NCI-H510A (cell line): ENCODE measurements at places on chromosomes 11 and 22.

GRCh38 chr11:71120471-71120896 is 131.9 kb downstream of the SHANK2 start:
- DNase-seq, result no peak

GRCh38 chr11:30535818-30536217 is 50.3 kb downstream of the MPPED2 start:
- no peak for DNase-seq

DNA sequence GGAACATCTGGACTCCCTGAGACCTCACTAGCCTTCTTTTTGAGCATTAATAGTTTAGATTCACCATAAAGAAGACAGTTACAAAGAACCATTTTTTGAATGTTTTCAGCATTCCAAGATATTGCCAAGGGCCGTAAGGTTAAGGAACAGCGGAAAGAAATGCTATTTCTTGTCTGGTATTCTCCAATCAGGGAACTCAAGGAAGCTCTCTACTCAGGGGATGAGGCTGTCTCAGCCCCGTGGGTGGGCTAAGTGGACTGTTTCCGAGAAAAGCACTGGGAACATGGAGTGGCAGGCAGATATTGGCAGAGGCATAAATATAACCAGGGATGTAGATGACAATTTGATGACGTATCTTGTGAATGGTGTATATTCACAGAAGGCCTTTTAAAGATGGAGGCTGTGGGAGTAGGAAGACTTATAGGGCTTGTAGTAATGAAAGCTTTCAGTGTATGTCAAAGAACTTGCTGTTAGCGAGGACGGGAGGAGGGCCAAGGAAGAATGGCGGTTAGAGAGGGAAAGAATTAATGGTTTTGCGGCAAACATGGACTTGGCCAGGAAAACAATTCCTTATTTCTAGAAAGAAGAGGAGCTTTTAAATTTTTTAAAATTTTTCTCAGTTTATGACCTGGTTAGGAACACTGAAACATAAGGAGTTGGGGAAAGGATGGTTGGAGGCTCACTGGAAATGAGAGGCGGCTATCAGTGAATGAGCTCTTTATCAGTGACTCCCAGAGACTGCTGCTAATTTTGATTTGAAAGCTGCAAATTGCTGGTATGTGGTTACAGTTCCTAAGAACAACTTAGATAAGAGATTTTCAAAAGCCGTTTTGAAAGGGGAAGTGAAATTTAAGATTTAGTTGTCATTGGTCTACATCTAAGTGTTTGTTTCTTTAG is 64.6 kb downstream of the ST3GAL4 start:
- DNase-seq, result no peak

DNA sequence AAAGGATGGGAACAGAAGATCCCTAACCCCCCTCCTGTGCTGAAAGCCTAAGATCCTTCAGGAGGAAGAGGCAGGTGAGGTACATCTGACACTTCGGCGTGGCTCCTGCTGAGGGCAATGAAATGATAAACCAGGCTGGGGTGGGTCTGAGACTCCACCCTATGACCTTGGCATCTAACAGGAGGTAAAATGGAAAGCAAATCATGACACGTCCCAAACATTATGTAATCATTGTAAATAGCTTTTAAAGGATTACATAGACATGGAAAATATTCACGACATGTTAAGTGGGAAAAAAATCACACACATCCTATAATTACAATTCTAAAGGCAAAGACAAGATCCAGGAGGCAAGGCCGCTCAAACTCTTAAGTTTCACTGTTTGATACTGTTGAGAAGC is 70.5 kb downstream of the LINC01488 start:
- DNase-seq, result no peak

DNA sequence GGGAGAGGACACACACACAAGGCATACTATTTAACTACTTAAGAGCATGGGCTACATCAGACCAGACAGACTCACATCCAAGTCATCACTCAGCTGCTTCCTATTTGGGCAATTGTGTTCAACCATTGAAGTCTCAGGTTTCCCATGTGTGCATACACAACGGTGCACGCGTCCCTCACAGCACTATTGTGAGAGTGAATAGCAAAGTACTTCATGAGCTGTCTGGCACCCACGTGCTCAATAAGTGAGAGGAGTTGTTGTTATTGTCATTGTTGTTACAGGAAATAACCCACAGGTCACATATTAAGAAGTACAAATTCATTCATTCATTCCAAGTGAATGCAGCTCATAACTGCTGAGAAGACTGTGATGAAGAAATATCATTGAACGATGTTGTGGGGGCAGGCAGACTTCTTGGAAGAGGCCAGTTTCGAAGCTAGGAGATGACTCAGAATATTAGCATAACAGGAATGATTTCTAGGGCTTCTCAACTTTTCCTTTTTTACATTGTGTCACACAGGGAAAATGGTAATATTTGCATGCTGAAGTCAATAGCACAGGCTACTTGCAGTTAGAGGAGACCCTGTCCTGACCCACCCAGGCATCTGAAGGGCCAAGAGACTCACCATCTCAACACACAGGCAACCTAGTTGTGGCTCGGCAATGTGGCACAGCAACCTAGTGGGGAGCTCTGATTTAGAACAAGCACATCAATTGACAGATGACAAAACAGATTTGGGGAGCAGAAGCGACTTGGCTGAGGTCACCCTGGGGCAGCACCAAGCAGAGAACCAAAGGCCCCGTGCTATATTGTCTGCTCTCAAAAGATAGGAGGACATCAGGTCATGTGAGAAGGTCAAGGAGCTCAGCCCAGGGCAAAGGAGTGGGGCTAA is 606.0 kb downstream of the BUD13 start:
- no peak for DNase-seq

- DNase-seq, result no peak
These were observed 4.2 kb downstream of the ALDH3B1 start for GRCh38 chr11:68014157-68014946.

GRCh38 chr11:130644187-130644586 is 195.7 kb downstream of the ADAMTS15 start:
- DNase-seq, result no peak

- DNase-seq, result no peak
These were observed 5.3 kb downstream of the MMP11 start for GRCh38 chr22:23777776-23778576.

DNA sequence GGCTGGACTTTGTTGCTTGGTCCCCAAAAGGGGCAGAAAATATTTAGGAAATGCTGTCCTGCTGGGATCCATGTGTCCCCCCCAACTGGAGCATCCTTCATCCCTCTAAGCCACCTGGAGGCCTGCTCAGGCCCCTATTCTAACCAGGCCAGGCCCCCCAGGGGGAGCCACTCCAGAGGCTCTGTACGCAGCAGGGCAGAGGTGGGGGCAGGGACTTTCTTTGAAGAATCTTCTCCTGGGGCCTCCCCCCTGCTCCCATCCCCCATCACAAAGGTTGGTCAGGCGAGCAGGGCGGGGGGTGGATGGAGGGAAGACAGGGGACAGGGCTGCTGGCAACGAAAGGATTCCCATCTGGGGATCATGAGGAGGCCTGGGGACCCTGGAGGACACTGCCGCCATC is 170.8 kb downstream of the MN1 start:
- DNase-seq, result no peak

- no peak for DNase-seq
These were observed 773.6 kb upstream of the TENM4 start for GRCh38 chr11:80214413-80214812.

GRCh38 chr11:61124574-61125309 is 22.5 kb downstream of the CD5 start:
- DNase-seq, result no peak

- DNase-seq, result peak; percentile 11
These were observed 275.3 kb downstream of the C11orf87 start for GRCh38 chr11:109697140-109697843.

DNA sequence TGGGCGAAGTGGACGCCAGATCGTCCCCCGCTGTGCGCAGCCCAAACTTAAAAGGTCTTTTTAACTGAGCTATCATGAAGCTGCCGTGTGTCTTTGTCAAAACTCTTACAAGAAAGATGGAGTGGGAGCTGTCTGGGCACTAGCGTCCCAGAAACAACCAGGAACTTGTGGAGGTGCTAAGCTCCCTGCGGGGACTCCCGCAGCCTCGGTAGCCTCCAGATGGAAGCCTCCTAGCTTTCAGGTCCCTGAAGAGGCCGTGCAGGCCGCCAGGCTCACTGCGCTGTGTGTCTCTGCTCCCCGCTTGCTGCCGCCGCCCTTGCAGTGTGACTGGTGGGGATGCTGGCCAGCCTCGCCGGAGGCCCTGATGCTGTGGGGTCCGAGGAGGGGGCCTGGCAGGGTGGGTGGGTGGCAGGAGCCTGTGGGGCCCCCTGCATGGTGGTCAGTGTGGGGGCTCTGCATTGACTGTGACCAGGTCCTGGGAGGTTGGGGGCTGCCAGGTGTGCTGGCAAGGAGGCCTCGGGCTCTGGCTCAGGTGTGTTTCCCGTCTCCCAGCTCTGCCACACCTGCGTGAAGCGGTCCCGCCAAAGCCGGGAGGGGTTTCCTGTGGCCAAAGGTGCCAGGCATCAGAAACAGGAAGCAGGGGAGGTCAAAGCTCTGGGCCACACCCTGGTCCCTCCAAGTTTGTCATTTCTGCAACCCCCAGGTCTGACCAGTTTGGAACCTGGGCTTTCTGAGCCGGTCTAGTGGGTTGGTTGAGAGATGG is 1.2 kb downstream of the TRABD start:
- DNase-seq, result no peak

GRCh38 chr22:35917651-35918050 is 111.0 kb downstream of the RBFOX2 start:
- DNase-seq, result no peak

DNA sequence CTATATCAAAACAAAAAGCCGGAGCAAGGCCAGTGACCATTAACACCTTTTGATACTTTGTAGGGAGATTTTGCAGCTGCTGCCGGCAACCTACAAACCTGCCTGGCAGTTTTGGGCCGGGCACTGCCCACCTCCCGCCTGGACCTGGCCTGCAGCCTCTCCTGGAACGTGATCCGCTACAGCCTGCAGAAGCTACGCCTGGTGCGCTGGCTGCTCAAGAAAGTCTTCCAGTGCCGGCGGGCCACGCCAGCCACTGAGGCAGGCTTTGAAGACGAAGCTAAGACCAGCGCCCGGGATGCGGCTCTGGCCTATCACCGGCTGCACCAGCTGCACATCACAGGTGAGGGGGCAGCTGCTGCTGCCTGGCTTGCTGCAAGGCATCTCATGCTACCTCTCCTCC is 34.2 kb downstream of the SHISA8 start:
- DNase-seq, result no peak

GRCh38 chr11:129247135-129247534 is 55.0 kb upstream of the ARHGAP32 start:
- DNase-seq, result no peak

GRCh38 chr11:27858866-27859265 is 158.6 kb upstream of the BDNF start:
- no peak for DNase-seq

- no peak for DNase-seq
These were observed 17.1 kb downstream of the TMEM184B start for GRCh38 chr22:38255697-38256096.

- DNase-seq, result no peak
These were observed 97.1 kb downstream of the ME3 start for GRCh38 chr11:86575208-86575855.

- DNase-seq, result no peak
These were observed 181.2 kb downstream of the CSNK2A3 start for GRCh38 chr11:11171854-11172253.

GRCh38 chr11:72234514-72234830 is 9.5 kb downstream of the PHOX2A start:
- no peak for DNase-seq

- DNase-seq, result no peak
These were observed 16.3 kb upstream of the CYP2R1 start for GRCh38 chr11:14908214-14908880.

DNA sequence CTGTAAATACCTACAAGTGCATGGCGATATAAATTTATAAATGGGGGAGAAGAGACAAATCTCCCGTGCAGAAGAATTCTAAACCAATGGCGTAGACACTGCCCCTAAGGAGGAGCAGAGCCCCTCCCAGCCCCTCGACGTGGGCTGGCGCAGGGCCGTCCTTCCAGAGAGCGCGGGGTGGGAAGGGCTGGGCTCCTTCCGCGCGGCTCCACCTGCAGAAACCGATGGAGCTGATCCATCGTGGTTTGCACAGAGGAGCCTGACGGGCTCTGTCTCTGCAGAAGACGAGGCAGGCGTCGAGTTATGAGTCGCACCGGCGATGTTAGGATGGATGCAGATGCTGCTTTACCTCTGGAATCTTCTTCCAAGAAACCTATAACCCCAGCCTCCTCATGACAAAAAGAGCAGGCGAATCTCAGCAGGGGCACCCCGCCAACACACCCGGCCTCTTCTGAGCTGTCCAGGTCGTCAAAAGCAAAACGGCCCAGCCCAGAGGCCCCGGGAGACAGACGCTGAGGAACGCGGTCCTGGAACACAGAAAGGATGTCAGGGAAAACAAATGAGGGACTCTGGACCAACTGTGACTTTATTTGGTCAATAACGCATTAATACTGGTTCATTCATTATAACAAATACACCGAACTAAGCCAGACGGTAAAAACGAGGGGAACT is 11.0 kb upstream of the B4GALNT4 start:
- no peak for DNase-seq

GRCh38 chr11:76166314-76166713 is 40.0 kb downstream of the WNT11 start:
- no peak for DNase-seq

DNA sequence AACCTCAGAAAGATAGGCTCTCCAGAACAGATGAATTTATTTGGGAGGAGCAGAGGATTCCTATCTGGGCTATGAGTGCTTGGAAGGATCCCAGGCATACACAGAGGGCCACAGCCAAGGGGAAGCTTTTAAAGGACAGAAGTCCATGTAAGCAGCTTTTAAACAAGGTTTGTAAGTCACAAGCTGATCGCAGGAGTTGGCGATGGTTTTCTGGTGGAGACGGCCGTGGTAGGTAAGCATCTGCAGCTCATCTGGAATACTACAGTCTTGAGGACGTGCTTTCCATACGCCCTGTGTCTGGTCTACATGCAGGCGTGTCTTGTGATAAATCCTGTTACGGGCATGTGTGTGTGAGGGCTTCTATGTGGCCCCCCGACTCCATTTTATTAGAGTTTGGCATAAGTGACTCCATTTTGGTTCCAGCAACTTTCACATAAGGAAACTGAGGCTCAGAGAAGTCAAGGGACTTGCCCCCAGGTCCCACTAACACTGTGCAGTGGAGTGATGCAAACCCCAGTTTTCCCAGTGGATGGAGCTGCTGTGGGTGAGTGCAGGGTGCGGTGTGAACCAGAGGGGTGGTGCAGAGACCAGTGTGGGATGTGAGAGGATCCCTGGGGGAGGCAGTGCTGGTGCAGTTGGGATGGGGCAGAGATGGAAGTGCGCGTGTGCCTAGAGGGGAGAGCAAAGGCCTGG is 11.8 kb upstream of the ACY3 start:
- DNase-seq, result no peak

GRCh38 chr22:36330127-36330526 is 57.6 kb downstream of the MYH9 start:
- DNase-seq, result no peak

DNA sequence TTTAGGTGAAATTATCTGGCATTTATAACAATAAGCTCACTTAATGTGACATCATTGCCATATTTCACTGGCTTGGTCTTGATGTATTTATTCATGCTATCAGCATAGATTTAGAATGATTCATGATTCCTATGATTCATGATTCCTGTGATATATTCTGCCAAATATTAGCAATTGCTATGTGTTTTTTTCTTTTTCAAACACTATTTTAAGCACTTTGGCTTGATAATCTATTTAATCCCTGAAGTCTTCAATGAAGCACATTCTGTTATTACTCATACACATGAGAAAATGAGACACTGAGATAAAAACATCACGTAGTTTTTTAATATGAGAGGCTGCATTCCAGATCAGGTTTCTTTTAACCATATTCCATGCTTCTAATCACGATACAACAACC is 78.5 kb downstream of the LUZP2 start:
- DNase-seq, result no peak
